Upper lobe of left lung (tissue), 6 donors: ENCODE measurements at places on chromosomes 13 and 19. TPM values are rescaled to one million over a fixed set of nuclear protein-coding genes. Genes with fewer than 3 reads are reported as not detected.

RFX1 gene
- total RNA-seq, result 6.0 TPM

NDUFA7 gene
- 24.2 TPM for total RNA-seq

KLK15 gene
- total RNA-seq, result not detected

ADM5 gene
- 3.0 TPM for total RNA-seq

OLFM4 gene
- total RNA-seq, result 2.9 TPM

ANGPTL4 gene
- total RNA-seq, result not detected

SYNE4 gene
- total RNA-seq, result 11.9 TPM

LINGO3 gene
- total RNA-seq, result not detected

NLRP11 gene
- not detected for total RNA-seq

GRCh38 chr19:33226550-33227241 is 1.0 kb upstream of the SLC7A10 start:
- DNase-seq, result peak; percentile 80

- DNase-seq, result peak; percentile 45
Measured at GRCh38 chr13:50685491-50685890, 158.0 kb downstream of the DLEU7 start.

- peak; percentile 87 for DNase-seq
Measured at GRCh38 chr13:50126993-50127725, 111.9 kb downstream of the KCNRG start.

GRCh38 chr13:21668732-21669275 is 2.1 kb upstream of the FGF9 start:
- no peak for DNase-seq

DNA sequence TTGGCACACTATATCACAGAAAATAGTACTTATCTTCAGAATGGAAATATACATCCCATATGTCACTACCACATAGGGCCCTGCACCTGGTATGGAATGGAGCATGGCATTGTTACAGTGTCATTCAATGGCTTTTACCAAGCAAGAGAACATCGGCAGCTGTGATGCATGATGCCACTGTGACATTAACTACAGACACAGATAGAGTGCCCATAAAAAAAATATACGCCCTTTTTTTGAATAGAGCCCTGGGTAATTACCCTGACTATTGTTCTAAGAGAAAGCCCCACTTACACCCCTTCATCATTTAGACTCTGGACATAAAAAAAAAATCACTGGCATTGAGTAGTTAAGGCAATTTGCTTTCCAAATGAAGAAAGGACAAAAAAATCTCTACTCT is 320.3 kb downstream of the DNAJC15 start:
- no peak for DNase-seq

DNA sequence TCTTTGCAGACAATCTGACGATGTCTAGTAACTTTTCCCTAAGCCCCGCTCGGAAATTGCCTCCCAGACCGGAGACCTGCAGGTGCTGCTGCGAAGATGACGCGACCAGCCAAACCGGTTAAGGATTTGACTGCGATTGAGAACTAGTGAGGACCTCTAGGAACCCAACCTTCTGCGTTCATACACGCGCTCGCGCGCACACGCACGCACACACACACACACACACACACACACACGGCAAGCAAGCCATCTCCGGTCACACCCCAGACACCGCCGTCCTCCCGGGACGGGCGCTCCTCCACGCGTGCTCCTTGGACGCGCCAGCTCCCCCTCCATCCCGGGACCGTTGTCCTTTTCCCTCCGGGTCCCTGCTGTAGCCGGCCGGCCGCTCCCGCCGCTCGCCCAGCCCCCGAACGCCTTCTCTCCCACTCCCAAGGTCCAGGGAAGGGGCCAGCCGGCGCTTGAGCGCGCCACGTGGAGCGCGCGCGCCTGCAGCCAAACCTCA is 1.2 kb downstream of the TBC1D4 start:
- peak; percentile 87 for DNase-seq

- no peak for DNase-seq
Measured at GRCh38 chr19:35776102-35776788, 881 bp downstream of the ARHGAP33 start.

DNA sequence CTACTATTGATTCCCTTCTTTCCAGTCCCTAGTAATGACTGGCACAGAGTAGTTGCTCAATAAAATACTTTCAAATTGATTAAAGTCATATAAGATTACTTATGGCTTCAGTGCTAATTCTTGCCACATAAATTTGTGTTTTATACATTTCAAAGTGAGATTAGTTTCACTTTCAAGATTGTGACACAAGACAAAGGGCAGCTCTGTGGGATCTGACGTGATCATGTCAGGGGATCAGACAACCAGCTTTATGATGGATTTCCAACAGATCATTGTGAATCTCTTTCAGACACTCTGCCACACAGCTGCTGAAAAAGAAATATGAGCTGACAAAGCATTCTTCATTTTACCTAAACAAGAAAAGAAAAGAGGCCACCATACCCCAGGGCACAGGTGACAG is 73.4 kb upstream of the POMP start:
- DNase-seq, result no peak

GRCh38 chr19:41586064-41586463 is 10.1 kb downstream of the CEACAM21 start:
- no peak for DNase-seq

DNA sequence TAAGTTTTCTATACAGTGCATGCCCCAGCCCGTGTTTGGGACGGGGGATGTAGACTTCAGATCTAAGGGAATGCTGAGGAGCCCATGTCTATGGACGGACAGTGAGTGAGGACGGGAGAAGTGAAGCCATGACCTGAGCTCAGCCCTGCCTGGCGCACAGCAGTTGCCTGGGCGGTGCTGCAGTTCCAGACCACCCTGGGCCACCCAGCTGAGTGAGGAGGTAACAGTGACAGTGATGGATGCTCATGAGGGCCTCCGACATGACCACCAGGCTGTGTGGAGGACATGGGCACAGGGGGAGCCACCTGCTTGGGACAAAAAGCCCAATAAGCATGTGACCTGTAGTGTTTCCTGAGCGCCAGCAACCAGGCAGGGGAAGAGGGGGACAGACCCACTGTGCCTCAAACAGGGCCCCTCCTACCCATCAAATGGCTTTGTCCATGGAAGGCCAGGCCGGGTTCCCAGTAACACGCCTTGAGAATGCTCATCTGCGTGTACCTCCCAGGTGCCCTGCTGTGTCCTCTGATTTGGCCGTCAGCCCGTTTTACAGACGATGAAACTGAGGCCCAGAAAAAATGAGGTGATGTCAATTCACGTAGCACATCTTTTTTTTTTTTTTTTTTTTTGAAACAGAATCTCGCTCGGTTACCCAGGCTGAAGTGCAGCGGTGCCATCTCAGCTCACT is 22.6 kb downstream of the NOSIP start:
- DNase-seq, result no peak

DNA sequence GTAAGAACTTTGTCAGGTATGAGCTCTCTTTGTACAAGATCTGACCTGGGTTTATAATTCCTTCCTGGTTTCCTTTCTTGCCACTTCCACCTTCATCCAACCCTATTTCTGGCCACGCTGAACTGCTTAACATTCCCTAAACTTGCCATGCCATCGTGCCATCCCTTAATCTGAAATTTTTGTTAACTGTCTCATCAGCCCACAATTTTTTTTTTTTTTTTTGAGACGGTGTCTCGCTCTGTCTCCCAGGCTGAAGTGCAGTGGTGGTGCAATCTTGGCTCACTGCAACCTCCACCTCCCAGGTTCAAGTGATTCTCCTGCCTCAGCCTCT is 144.6 kb downstream of the GGACT start:
- no peak for DNase-seq

GRCh38 chr13:67077132-67077531 is 153.0 kb downstream of the PCDH9 start:
- DNase-seq, result no peak

GRCh38 chr19:49692147-49692506 is 1.2 kb downstream of the CPT1C start:
- DNase-seq, result no peak

DNA sequence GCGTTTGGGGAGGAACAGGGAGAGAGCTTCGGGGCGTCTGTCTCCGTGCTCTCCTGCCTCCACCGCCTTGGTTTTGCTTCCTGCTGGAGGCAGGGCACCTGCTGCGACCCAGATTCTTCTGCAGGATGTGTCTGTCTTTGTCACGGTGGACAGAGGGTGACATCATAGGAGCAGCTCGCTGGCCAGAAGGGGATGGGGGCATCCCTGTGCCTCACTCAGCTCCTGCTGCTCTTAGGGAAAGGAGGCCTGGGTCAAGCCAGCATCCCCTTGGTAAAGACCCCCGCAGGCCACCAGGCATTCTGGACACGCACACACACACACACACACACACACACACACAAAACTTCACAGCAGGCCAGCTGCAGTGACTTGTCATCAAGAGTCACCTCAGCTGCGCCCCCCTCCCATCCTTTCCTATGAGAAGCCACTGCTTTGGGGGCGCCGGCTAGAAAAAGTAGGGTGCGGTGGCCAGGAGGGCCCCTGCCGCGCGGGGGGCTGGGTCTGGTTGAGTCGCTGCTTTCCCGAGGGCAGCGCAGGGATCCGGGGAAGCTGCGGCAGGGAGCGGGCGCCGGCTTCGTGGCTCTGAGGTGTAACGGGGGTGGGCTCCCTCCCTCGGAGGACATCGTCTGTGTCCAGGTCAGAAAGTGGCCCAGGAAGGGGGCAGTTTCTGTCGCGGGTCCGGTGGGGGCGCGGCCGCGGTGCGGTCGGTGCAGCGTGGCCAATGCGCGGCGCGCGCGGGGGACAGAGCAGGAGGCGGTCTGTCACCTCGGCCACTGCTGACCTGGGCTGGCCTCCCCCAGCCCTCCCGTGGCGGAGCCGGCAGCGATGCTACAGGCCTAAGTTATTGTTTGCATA is 15.8 kb upstream of the NPAS1 start:
- peak; percentile 84 for DNase-seq

- peak; percentile 74 for DNase-seq
Measured at GRCh38 chr19:5128936-5129389, 160.1 kb downstream of the KDM4B start.

- no peak for DNase-seq
Measured at GRCh38 chr13:70339738-70340137, 231.5 kb upstream of the KLHL1 start.

- no peak for DNase-seq
Measured at GRCh38 chr13:43441899-43442499, 344.8 kb downstream of the ENOX1 start.

- DNase-seq, result no peak
Measured at GRCh38 chr13:52933099-52933498, 84.7 kb upstream of the PCDH8 start.

DNA sequence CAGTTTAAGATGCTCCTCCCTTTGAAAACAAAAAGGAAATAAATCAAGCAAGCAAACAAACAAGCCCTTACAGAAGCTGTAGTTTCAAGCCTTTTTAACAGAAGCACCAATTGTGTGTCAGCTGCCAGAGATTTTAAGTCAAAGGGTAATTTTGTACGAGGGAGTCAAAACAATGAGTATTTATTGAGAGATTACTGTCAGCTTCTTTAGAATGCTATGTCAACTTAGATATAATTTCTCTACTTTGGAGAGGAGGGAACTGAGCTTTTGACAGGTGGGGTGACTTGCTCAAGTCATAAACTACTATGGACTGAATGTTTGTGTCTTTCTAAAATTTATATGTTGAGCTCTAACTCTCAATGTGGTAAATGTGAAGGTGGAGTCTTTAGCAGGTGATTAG is 10.5 kb upstream of the CBY2 start:
- no peak for DNase-seq

DNA sequence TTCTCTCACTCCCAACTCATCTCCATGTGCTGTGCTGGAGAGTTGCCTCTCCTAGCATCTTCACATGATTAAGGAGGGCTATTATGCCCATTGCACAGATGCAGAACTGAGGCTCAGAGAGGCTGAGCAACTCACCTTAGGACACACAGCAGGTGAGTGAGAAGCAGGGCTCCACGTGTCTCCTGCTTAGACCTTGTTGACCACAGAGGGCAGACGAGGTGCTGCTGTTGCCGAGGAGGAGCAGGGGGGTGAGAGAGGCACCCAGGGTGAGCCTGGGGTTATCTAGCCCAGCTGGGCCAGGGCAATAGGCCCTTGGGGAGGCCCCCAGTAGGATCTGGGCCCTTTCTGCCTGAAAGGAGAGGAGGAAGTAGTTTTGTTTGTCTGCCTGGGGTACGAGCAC is 2.4 kb upstream of the HSH2D start:
- DNase-seq, result no peak

DNA sequence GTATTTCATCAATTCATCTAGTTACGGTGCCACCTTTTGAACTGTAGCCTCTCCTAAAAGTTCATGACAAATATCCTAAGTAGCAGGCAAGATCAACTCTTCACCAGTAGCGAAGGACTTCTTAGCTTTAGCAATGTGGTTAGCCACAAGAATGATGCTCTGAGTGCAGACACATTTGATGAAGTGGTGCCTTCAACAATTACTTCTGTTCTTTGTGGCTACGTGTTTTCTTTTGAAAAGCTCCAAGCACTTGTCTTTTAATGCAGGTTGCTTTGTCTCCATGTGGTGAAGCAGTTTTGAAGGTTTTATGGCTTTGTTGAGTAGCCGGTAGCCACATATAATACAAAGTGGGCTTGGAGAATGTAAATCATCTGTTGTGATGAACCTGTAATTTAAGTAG is 194.7 kb downstream of the B3GLCT start:
- no peak for DNase-seq

DNA sequence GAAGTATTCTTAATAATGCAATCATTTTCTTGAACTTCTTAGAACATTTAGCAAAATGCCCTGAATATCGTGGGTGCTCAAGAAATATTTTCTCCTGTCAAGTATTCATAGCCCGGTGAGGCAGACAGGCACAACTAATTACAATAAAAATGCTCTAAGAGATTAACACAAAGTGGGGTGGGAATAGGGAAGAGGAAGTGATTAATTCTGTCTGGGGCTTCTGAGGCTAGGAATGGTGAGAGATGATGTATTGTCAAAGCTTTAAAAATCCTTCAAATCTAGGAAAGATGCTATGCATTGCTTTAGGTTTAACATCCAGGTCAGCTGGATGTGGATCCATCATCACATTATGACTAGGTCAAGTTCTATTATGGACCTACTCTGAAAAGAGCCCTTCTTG is 66.9 kb upstream of the POSTN start:
- no peak for DNase-seq

DNA sequence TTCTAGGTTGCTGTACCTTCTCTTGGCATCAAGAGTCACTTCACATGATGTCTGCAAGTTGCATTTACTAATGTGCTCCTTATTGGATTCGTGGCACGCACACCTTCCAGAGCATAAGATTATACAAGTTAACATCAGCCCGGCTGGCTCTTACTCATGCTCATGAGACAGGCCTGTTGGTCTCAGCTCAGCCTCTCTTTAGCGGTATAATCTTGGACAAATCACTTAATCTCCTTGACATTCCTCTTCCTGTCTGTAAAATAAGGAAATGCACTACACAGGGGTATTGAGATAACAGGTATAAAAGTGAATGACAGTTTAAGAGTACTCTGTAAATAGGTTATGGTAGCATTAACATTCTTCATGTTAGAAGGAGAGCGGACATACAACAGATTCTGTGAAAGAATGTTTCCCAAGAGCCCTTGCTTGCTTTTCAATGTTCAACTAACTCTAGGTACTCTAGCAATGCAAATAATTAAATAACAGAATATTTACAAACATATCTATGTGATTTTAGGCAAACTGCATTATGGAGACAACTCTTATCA is 181.1 kb downstream of the FGF14 start:
- no peak for DNase-seq
